Activated CD8-positive, alpha-beta T cell treated with anti-CD3 and anti-CD28 coated beads, Interleukin-2, amount 10 ng/mL, durations not matched to agents 7 days and 5 days (primary cell): ENCODE measurements at places on chromosomes 1 and 21. TPM values are rescaled to one million over a fixed set of nuclear protein-coding genes. Genes with fewer than 3 reads are reported as not detected.

DNA sequence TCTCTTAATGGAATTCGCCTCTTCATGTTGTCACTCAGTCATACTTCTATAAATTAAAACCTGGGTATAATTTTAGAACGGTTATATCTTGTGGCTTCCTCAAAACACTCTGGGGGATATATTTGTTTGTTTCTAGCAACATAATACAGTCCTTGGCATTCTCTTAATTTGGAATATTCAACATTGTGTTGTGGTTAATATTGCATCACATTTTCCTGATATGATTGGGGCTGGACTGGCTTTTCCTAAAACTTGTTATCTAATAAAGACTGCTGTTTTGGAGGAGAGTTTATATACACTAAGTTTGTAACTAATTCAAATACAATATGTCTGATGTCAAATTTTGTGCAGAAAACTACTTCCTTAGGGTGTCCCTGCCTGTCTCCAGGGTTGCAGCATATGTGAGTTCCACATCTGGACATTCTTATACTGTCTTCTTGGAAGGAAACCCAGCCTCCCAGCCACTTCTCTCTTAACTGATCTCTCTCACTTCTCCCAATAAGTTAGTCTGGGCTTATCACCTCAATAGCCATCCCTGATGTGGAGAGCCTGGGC, 892.6 kb downstream of the MRPL39 start:
- no peak for DNase-seq

DNA sequence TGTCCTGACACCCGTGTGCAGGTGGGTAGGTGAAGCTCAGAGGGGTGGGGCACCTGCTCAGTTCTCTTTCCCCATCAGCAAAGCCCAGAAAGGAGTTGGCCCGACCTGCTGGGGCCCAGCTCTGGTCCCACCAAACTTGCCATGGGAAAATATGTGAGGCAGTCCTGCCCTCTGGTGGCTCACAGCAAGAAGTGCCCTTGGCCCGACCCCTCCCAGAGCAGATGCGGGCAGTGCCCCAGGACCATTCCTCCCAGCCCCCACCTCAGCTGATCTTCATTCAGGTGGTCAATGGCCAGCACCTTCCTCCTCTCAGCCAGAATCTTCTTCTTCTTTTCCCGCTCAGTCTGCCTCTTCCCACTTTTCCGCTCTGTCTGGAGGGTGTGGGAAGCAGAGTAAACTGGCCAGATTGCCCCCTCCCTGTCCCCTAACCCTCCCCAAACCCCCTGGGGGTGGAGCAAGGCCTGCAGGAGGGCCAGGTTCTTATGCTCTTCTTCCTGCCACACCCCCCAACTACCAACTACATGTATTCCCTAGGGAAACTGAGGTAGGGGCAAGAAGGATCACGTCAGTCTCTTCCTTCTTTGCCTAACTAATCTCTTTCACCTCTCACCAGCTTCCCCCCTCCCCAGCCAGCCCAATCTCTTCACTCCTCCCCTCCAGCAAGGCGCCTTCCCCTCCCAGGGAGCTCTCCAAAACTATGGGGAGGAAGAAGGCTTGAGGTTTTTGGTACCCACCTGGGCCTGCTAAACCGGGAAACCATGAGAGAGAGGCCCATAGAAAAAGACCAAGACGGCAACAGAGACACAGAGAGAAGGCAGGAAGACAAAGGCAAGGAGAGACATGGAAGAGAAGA, 15.6 kb downstream of the TNNT2 start:
- H3K27ac ChIP-seq = no peak overlapping the region
- peaks cover 4% of the 10 kb centered on the region for H3K27me3 ChIP-seq
- no peak overlapping the region for H3K4me3 ChIP-seq

GRCh38 chr1:195731385-195731784, 876.9 kb downstream of the KCNT2 start:
- H3K27me3 ChIP-seq = no peaks in the 10 kb centered on the region
- H3K4me1 ChIP-seq = no peaks in the 10 kb centered on the region
- DNase-seq = no peak
- no peak overlapping the region for H3K4me3 ChIP-seq

GRCh38 chr1:150180474-150180873, 30.8 kb downstream of the PLEKHO1 start:
- H3K27me3 ChIP-seq = peaks cover 2% of the 10 kb centered on the region
- H3K4me1 ChIP-seq = peaks cover 6% of the 10 kb centered on the region
- no peak for DNase-seq

DNA sequence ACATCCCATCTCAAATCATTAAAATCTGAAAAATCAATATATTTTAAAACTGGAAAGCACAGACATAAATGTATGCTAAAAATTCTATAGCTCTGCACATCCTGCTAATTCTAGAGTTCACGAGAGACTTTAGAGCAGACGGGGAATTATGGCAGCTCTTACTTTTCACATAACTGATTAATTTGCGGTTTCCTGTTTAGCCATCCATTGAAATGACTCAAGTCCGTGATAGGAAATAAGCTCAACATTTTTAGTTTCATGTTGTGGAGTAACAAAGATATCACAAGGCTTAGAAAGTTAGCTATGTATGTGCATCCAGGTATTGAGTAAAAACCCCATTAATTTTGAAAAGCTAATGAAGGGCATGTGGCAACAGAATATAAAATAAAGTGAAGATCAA, 123.2 kb downstream of the SMYD2 start:
- no peak for DNase-seq
- H3K4me3 ChIP-seq = no peak overlapping the region
- H3K27me3 ChIP-seq = peaks cover 6% of the 10 kb centered on the region
- H3K36me3 ChIP-seq = peaks cover 10% of the 10 kb centered on the region
- H3K27ac ChIP-seq = no peak overlapping the region
- H3K4me1 ChIP-seq = peaks cover 18% of the 10 kb centered on the region

- peak; percentile 71 for DNase-seq
- H3K36me3 ChIP-seq = no peaks in the 10 kb centered on the region
- H3K27ac ChIP-seq = no peak overlapping the region
- H3K4me1 ChIP-seq = no peaks in the 10 kb centered on the region
- H3K27me3 ChIP-seq = peaks cover 7% of the 10 kb centered on the region
Measured at GRCh38 chr1:234065794-234066447, 161.4 kb downstream of the SLC35F3 start.

- H3K4me3 ChIP-seq = no peak overlapping the region
- H3K27me3 ChIP-seq = no peaks in the 10 kb centered on the region
- H3K4me1 ChIP-seq = peaks cover 12% of the 10 kb centered on the region
Measured at GRCh38 chr1:173523329-173523728, 46.2 kb downstream of the PRDX6 start.

The LEMD1 gene
- 0.78 TPM for total RNA-seq

The CFAP107 gene
- total RNA-seq = not detected

DNA sequence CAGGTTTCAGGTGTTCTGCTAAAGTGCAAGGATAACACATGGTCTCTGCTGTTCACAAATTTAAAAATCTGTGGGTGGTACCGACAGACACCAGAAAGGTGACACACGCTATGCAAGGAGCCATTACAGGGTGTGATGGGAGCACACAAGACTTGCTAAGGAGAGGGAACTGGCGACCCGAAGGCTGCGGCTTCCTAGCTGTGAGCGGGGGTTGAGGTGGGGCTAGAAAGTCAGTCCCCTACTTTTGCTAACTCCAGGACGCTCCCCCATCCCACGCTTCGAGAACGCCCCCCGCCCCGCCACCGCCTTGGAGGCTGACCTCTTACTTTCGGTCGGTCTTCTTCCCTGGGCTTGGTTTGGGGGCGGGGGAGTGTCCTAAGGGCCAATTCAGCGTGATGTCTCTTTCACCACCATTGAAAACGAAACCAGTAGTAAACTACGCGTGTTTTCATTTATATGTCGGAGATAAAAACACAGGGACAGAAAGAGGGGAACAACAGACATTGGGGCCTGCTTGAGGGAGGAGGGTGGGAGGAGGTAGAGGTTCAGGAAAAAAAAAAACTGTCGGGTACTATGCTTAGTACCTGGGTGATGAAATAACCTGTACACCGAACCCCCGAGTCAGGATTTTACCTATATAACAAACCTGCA, 1.1 kb downstream of the CKS1B start:
- H3K4me1 ChIP-seq = peaks cover 36% of the 10 kb centered on the region
- no peak overlapping the region for H3K4me3 ChIP-seq
- no peak overlapping the region for H3K27ac ChIP-seq
- DNase-seq = peak; percentile 70

DNA sequence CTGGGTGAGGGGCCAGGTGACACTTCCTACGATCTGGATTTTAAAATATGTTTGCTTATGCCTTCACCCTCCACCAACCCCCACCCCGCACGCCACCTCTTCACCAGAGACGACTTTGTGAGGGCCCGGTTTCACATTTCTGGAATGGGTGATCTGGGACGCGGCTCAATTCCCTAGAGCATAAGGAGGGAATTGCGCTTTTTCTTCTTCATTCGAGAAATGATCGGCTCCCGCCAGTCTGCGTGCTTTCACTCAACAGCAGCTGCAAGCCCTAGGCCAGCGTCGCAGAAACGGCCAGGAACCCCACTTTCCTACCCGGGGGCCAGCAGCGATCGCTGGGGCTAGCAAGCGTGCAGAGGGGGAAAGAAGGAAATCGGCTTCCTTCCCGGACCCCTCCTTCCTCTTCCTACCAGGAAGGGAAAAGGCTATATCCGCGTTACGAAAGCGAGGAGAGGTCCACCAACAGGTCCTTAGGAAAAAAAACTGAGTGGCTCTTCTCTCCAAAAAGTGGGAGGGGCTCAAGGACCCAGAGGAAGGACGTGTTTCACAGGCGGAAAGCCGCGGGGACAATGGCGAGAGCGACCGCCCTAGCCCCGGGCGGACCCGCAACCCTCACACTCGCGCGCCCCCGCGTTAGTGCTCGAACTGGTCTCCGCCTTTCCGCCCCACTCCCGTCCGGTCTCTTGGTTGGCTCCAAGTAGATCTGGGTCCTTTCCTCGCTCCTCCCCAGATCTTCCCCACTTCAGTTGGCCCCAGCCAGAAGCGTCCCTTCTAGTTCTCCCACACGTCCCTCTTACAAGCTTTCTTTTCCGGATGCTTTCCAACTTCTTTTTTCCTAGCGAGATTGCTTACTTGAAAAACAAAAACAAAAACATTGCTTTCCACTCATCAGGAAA, 1.1 kb upstream of the ADAMTS1 start:
- peaks cover 37% of the 10 kb centered on the region for H3K4me1 ChIP-seq
- no peaks in the 10 kb centered on the region for H3K36me3 ChIP-seq
- peak overlapping the region; percentile 57 for H3K4me3 ChIP-seq
- H3K27me3 ChIP-seq = peaks cover 56% of the 10 kb centered on the region
- DNase-seq = peak; percentile 27

DNA sequence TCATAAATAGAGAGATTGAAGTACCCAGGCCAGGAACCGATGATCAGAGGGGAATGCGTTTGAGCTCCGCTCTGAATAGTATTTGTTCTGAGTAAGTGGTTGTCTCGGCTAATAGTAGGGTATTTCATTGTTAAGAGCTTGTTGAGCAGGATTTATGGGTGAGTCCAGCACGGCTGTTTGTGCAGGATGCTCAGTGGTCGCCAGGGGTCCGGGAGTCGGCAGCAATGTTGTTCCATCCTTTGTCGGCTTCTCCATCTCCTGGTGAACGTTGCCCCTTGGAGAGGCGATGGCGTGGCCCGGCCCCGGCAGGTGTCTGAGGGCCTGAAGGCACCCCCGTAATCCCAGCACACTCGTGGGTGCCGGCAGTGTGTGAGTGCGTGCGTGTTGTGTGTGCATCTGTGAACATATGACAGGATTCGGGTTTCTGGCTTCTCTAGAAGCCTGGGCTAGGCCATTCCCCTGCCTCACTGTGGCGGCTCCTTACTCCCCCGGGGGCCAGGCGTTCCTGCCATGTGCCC, 160.8 kb upstream of the ARHGEF16 start:
- H3K4me1 ChIP-seq = no peaks in the 10 kb centered on the region
- no peak for DNase-seq
- no peaks in the 10 kb centered on the region for H3K36me3 ChIP-seq
- H3K27me3 ChIP-seq = no peaks in the 10 kb centered on the region
- no peak overlapping the region for H3K4me3 ChIP-seq

DNA sequence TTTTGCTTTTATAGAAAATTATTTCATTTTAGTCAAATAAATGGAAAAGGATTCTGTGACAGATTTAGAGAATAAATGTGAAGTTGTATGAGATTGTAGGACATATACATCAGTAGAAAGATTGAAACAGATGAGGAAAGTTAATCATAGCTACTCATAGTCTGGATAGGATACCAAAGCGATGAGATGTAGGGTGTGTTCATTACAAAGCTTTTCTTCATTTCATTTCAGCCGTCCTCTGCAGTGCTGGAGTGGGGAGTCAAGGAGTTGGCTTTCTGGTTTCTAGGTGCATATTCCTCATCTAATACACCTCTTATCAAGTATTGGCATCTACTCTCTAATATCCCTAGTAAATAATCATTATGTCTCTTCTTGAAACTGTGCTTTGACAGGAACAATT, 149.5 kb upstream of the NEGR1 start:
- H3K27me3 ChIP-seq = no peaks in the 10 kb centered on the region
- H3K27ac ChIP-seq = no peak overlapping the region
- H3K36me3 ChIP-seq = no peaks in the 10 kb centered on the region
- H3K4me3 ChIP-seq = no peak overlapping the region
- DNase-seq = no peak
- H3K4me1 ChIP-seq = no peaks in the 10 kb centered on the region

DNA sequence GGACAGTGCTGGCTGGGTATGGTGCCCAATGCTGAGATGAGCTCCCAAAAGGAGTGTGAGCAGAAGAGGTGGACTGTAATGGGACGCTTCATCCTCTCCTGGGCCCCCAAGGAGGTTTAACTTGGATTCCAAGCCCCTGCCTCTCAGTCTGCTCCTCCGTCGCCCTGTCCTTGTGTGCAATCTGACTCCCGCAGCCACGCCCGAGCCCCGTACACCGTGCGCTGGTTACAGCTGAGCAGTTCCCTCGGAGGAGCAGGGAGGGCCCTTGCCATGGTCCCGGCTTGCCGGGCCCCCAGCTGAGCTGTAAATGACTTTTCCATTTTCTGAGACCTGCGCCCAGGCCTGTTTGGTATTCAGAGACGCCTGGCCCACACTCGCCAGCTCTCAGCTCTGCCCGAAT, 53.7 kb downstream of the PAX7 start:
- no peak for DNase-seq
- peaks cover 2% of the 10 kb centered on the region for H3K27me3 ChIP-seq
- no peak overlapping the region for H3K27ac ChIP-seq
- H3K4me3 ChIP-seq = no peak overlapping the region
- H3K36me3 ChIP-seq = no peaks in the 10 kb centered on the region
- no peaks in the 10 kb centered on the region for H3K4me1 ChIP-seq

DNA sequence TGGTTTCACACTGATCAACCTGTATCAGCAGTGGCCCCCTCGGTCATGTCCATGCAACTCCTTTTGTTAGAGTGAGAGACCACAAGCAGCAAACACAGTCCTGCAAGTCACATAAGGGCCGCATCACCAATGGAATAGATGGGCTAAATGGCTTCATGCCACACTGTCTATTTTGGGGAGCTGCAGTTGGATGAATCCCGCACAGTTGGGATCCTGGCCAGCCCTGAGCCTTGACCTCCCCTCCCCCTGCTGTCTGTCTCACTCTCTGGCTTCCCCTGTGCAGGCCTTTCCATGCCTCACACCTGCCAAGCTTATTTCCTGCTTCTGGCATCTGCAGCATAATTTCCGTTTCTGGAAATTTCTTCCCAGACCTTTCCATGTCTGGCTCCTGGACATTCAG, 57.0 kb downstream of the CNIH3 start:
- no peaks in the 10 kb centered on the region for H3K4me1 ChIP-seq
- peaks cover 4% of the 10 kb centered on the region for H3K27me3 ChIP-seq
- H3K36me3 ChIP-seq = no peaks in the 10 kb centered on the region
- no peak overlapping the region for H3K27ac ChIP-seq

The COL16A1 gene
- total RNA-seq = not detected

The JAM2 gene
- total RNA-seq = 0.05 TPM

The OR2L3 gene
- not detected for total RNA-seq

The CLDN17 gene
- not detected for total RNA-seq

- DNase-seq = no peak
- H3K27me3 ChIP-seq = peaks cover 41% of the 10 kb centered on the region
- H3K36me3 ChIP-seq = no peaks in the 10 kb centered on the region
Measured at GRCh38 chr1:43143441-43143888, 28.6 kb downstream of the EBNA1BP2 start.

The S100A9 gene
- not detected for total RNA-seq

The OR2T35 gene
- total RNA-seq = not detected
